ENCODE measurements at places on chromosomes 16 and 17. TPM values are rescaled to one million over a fixed set of nuclear protein-coding genes. Genes with fewer than 3 reads are reported as not detected.

NPIPB2 gene
- total RNA-seq: 4.4 TPM

MT1G gene
- total RNA-seq: not detected

ITGAL gene
- total RNA-seq: not detected

SECTM1 gene
- total RNA-seq: 25.6 TPM

SLC47A1 gene
- total RNA-seq: 9.6 TPM

SEPTIN12 gene
- total RNA-seq: not detected

ZP2 gene
- total RNA-seq: not detected

TBC1D3 gene
- 2.3 TPM for total RNA-seq

MARCHF10 gene
- total RNA-seq: 0.90 TPM

ARHGDIG gene
- total RNA-seq: 2.3 TPM

TBC1D26 gene
- not detected for total RNA-seq

KRTAP4-9 gene
- total RNA-seq: not detected

ARL5C gene
- total RNA-seq: not detected

Data from cardiac atrium fibroblast (primary cell).